ENCODE measurements at places on chromosomes 2 and 18. TPM values are rescaled to one million over a fixed set of nuclear protein-coding genes. Genes with fewer than 3 reads are reported as not detected.

Gene ACVR1C
- 0.98 TPM for total RNA-seq

DNA sequence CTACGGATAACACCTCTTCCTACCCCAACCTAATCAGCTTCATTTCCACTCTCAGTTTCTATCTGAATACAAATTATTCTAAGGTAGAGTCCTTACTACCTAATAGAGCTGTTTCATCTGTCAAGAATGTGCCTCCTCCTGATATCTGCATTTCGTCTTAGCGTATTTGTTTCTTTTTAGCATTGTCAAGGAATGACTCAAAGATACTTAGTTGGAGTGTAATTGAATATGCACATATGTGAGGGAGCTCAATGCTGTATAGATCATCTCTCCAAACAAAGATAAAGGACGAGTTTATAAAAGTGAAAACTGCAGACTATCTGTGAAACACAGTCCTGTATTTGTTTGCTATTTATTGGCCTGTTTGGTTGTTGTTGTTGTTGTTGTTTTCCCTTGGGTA lies 2059.4 kb upstream of the CELF4 start:
- H3K4me1 ChIP-seq, result no peaks in the 10 kb centered on the region
- no peak overlapping the region for H3K27ac ChIP-seq
- no peak overlapping the region for H3K4me3 ChIP-seq
- H3K36me3 ChIP-seq, result no peaks in the 10 kb centered on the region
- DNase-seq, result no peak

DNA sequence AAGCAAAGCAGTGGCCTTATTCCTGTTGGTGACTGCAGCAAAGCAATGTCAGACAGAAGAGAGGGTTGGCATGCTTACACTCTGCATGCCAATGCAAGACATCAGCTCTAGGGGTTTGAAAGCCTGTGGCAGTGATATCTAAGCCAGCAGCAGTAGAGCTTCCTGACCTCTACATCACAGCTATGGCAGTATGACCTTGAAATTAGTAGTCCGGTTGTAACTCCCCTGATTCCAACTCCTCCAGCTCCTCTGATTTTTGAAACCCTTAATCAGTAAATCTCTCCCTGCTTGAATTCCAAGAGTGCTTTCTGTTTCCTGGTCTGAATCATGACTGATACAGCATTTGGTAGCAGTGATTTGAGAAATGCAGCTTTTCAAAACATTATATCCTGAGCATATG lies 60.0 kb upstream of the LRP1B start:
- H3K4me3 ChIP-seq, result no peak overlapping the region
- H3K27me3 ChIP-seq, result no peaks in the 10 kb centered on the region
- no peak for DNase-seq
- no peak overlapping the region for H3K27ac ChIP-seq
- no peaks in the 10 kb centered on the region for H3K36me3 ChIP-seq

DNA sequence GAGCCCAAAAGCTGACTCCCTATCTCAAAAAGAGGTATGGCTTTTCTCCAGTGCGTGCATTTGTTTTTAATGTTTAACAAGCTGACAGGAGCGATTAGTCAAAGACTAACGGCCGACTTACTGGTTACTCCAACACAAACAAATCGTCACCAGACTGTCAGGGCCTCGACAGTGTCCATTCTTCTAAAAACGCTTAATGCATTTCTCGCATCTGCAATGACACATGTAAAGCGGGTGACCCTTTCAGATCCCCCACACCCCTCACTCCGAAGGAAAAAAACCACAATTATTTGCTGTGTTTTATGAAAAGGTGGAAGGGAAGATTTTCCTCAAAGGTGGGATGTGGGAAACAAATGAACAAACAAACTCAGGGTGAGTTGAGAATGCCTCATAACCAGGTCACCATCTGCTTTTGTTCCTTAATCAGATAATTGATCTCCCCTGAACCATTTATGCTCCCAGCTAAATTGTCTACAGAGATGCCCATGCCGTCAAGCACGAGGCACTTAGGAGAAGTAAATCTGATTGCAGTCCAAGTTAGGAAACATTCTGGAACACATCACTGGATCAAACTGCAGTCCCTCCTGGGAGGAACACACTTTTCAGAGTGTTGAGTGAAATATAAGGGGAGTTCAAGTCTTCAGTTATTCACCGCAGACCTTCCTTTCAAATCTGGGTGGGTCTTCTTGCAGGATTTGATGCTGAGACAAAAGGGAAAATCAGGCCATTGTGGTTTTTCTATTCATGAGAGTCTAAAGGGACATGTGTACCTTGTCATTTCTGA lies 340.8 kb downstream of the CMPK2 start:
- H3K27ac ChIP-seq, result no peak overlapping the region
- H3K4me3 ChIP-seq, result no peak overlapping the region
- H3K36me3 ChIP-seq, result no peaks in the 10 kb centered on the region
- no peak for DNase-seq
- no peaks in the 10 kb centered on the region for H3K27me3 ChIP-seq
- no peaks in the 10 kb centered on the region for H3K4me1 ChIP-seq

GRCh38 chr2:204732019-204732418 lies 186.7 kb downstream of the PARD3B start:
- no peak for DNase-seq
- peaks cover 3% of the 10 kb centered on the region for H3K27me3 ChIP-seq
- H3K36me3 ChIP-seq, result no peaks in the 10 kb centered on the region
- H3K4me1 ChIP-seq, result no peaks in the 10 kb centered on the region
- no peak overlapping the region for H3K27ac ChIP-seq

Gene HOXD8
- not detected for total RNA-seq

- no peak overlapping the region for H3K27ac ChIP-seq
- H3K4me3 ChIP-seq, result no peak overlapping the region
- no peaks in the 10 kb centered on the region for H3K36me3 ChIP-seq
These were observed 46.0 kb downstream of the COL3A1 start for GRCh38 chr2:189020179-189020578.

DNA sequence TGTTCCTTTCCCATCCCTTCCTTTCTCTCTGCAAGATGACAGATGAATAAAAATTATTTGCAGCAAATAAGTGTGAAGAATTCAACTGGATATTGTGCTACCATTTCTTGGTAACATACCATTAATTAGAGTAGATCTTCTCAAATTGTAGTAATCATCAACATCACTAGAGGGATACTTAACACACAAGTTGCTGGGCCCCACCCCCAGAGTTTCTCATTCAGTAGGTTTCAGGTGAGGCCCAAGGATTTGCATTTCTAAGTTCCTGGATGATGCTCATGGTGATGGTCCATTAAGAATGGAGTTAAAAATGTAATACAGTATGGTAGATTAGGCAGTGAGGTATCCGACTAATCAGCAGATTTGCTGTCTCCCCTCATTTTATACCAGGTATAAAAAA lies 594.0 kb downstream of the ERBB4 start:
- DNase-seq, result no peak
- H3K4me1 ChIP-seq, result no peaks in the 10 kb centered on the region
- H3K36me3 ChIP-seq, result no peaks in the 10 kb centered on the region
- no peak overlapping the region for H3K27ac ChIP-seq
